A549 treated with ZK216348 at 1 μM for 4 hours (cell line): ENCODE measurements at places on chromosomes 1 and 21. TPM values are rescaled to one million over a fixed set of nuclear protein-coding genes. Genes with fewer than 3 reads are reported as not detected.

The EDN2 gene
- total RNA-seq: 12.3 to 21.9 TPM (median 18.0 TPM) in 5 replicates

The CFAP107 gene
- not detected in 5 replicates for total RNA-seq

The TEX38 gene
- total RNA-seq: not detected in 5 replicates

The ARMH1 gene
- total RNA-seq: 0.38 to 1.1 TPM (median 0.65 TPM) in 5 replicates

The LEMD1 gene
- total RNA-seq: not detected in 5 replicates

The SKI gene
- total RNA-seq: 16.8 to 27.1 TPM (median 25.8 TPM) in 5 replicates

The NUDT4B gene
- 0.31 to 2.4 TPM (median 0.85 TPM) in 3 of 5 replicates, not detected in the others for total RNA-seq

The SPATA1 gene
- total RNA-seq: 0.75 to 2.3 TPM (median 1.1 TPM) in 4 of 5 replicates, not detected in the other

The MXRA8 gene
- total RNA-seq: 0.15 to 0.29 TPM in 2 of 5 replicates, not detected in the others

The MEX3A gene
- total RNA-seq: 0.83 to 3.8 TPM (median 2.2 TPM) in 5 replicates

The ITSN1 gene
- 16.2 to 20.8 TPM (median 18.9 TPM) in 5 replicates for total RNA-seq

The TMEM200B gene
- 0.08 to 0.12 TPM (median 0.11 TPM) in 4 of 5 replicates, not detected in the other for total RNA-seq

The MYOG gene
- total RNA-seq: not detected in 5 replicates

The TAS1R3 gene
- total RNA-seq: 0.08 to 0.20 TPM (median 0.12 TPM) in 5 replicates

The RBM11 gene
- total RNA-seq: not detected in 5 replicates

The ATP1A4 gene
- total RNA-seq: not detected in 5 replicates

The SELENOF gene
- total RNA-seq: 120 to 185 TPM (median 150 TPM) in 5 replicates

The B3GALT5 gene
- total RNA-seq: 0.12 to 0.29 TPM (median 0.22 TPM) in 5 replicates

The PKN2 gene
- total RNA-seq: 10.1 to 16.5 TPM (median 14.2 TPM) in 5 replicates

The FAAH gene
- 0.65 to 1.5 TPM (median 1.0 TPM) in 5 replicates for total RNA-seq

The FAM72B gene
- total RNA-seq: 3.9 to 7.2 TPM (median 6.4 TPM) in 5 replicates

The FBLIM1 gene
- total RNA-seq: 21.1 to 38.6 TPM (median 30.3 TPM) in 5 replicates

The SYCP1 gene
- not detected in 5 replicates for total RNA-seq

The TEDDM1 gene
- total RNA-seq: not detected in 5 replicates

The GPR157 gene
- total RNA-seq: 2.8 to 6.3 TPM (median 5.3 TPM) in 5 replicates

The TFF3 gene
- not detected in 5 replicates for total RNA-seq

The PKLR gene
- 0.07 TPM in 1 of 5 replicates, not detected in the others for total RNA-seq

The WNT2B gene
- 0.08 to 0.29 TPM (median 0.22 TPM) in 5 replicates for total RNA-seq

The CLCNKB gene
- total RNA-seq: 0.07 to 0.22 TPM (median 0.15 TPM) in 4 of 5 replicates, not detected in the other

The KLHDC8A gene
- total RNA-seq: 0.37 to 0.72 TPM (median 0.47 TPM) in 5 replicates

The DCDC2B gene
- total RNA-seq: not detected in 5 replicates

The RGS4 gene
- total RNA-seq: 0.21 to 0.31 TPM in 2 of 5 replicates, not detected in the others

The SOD1 gene
- total RNA-seq: 360 to 467 TPM (median 384 TPM) in 5 replicates

The MFAP2 gene
- 0.26 to 0.71 TPM (median 0.46 TPM) in 4 of 5 replicates, not detected in the other for total RNA-seq

The RAP1A gene
- total RNA-seq: 22.3 to 40.5 TPM (median 25.4 TPM) in 5 replicates
